T-helper 2 cell treated with Interferon-gamma antibody and Interleukin-4, amounts not matched to agents 5 μg/mL and 100 μg/mL, for 36 hours (primary cell): ENCODE measurements at places on chromosomes 12 and 14.

- DNase-seq = no peak
Observed at GRCh38 chr12:115306380-115306779, 622.4 kb upstream of the TBX3 start.

- DNase-seq = no peak
Observed at GRCh38 chr12:43011383-43011926, 421.9 kb upstream of the PRICKLE1 start.

GRCh38 chr12:6364044-6364374 lies 11.4 kb downstream of the SCNN1A start:
- no peak for DNase-seq

DNA sequence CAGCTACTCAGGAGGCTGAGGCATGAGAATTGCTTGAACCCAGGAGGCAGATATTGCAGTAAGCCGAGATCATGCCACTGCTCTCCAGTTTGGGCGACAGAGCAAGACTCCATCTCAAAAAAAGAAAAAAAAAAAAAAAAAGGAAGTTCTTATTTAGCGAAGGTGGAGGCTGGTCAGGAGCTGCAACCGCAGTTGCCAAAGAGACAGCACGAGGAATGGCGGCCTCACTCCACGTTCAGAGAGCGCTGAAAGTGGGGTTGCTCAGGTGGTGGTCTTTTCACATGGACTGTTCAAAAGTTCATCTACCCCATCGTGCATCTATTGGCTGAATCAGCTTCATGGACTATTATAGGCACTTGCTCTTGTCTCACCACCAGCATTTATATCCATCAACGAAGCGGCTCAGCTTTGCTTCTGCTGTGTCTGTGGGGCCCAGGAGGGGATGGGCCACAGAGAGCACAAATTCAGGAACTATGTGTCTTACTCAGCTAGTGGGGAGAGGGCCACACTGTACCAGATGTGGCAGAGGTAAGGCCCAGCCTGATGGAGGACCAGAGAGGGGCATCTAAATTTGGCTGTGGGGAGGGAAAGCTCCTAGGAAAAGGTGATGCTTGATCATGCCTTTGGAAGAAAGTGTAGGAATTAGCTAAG lies 27.3 kb downstream of the SLC25A47 start:
- DNase-seq = no peak

GRCh38 chr12:24695657-24696329 lies 253.1 kb downstream of the BCAT1 start:
- no peak for DNase-seq

GRCh38 chr12:88698471-88698870 lies 118.2 kb upstream of the KITLG start:
- no peak for DNase-seq

DNA sequence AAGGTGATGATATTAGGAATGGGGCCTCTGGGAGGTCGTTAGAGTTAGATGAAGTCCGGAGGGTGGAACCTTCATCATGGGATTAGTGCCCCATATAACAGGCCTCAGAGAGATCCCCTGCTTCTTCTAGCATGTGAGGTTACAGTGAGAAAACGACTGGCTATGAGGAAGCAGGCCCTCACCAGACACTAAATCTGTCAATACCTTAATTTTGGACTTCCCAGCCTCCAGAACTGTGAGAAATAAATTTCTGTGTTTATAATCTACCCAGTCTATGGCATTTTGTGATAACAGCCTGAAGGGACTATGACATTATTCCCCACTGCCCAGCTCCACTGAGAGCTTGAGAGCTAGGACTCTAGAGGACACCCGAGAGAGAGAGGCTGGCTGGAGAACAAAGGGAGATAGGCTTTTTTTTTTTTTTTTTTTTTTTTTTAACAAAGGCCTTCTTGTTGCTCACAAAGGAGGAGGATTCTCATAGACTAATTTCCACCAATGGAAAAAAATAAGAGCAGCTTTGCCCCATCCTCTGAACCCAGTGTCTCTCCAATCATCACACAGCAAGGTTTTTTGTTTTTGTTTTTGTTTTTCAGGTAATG lies 87.8 kb upstream of the EEA1 start:
- no peak for DNase-seq
